NCI-H1105 (cell line): ENCODE measurements at places on chromosomes 7 and 10.

DNA sequence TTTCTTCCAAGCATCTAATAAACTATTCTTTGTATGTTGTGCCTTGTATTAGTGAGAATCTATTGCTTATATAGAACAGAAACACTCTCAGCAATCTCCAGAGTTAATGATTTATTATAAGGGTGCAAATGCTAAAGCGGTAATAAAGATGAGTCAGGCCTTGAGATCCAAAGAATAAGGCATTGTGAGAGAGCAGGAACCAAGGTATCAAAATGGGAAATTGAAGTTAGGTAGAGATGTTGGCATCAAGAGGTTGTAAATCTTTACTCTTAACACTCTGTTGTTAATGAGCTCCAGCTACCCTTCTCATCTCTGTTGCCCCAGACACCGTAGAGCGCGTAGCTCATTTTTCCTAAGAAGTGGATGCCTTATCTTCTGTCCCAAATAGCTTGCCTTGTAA lies 375.2 kb downstream of the ARL4A start:
- DNase-seq, result no peak

- DNase-seq, result no peak
Measured at GRCh38 chr10:33295851-33296250, 38.6 kb downstream of the NRP1 start.

DNA sequence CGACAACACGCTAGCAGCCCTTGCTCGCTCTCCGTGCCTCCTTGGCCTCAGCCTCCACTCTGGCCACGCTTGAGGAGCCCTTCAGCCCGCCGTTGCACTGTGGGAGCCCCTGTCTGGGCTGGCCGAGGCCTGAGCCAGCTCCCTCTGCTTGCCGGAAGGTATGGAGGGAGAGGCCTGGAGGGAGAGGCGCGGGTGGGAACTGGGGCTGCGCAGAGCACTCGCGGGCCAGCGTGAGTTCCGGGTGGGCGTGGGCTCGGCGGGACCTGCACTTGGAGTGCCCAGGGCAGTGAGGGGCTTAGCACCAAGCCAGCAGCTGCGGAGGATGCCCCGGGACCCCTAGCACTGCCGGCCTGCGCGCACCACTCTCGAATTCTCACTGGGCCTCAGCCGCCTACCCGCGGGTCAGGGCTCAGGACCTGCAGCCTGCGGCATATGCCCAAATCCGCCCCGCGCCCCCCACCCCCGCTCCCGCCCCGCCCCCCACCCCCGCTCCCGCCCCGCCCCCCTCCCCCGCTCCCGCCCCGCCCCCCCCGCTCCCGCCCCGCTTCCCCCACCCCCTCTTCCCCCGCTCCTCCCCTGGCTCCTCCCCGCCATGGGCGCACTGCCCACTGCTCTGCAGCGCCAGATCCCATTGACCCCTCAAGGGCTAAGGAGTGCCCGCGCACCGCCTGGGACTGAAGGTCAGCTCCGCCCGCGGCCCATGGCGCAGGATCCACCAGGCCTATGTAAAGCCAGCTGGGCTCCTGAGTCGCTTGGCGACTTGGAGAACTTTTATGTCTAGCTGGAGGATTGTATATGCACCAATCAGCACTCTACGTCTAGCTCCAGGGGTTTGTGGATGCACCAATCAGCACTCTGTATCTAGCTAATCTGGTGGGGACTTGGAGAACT lies 15.9 kb upstream of the ACBD5 start:
- DNase-seq, result no peak

GRCh38 chr10:113557424-113557862 lies 4.6 kb downstream of the HABP2 start:
- no peak for DNase-seq

DNA sequence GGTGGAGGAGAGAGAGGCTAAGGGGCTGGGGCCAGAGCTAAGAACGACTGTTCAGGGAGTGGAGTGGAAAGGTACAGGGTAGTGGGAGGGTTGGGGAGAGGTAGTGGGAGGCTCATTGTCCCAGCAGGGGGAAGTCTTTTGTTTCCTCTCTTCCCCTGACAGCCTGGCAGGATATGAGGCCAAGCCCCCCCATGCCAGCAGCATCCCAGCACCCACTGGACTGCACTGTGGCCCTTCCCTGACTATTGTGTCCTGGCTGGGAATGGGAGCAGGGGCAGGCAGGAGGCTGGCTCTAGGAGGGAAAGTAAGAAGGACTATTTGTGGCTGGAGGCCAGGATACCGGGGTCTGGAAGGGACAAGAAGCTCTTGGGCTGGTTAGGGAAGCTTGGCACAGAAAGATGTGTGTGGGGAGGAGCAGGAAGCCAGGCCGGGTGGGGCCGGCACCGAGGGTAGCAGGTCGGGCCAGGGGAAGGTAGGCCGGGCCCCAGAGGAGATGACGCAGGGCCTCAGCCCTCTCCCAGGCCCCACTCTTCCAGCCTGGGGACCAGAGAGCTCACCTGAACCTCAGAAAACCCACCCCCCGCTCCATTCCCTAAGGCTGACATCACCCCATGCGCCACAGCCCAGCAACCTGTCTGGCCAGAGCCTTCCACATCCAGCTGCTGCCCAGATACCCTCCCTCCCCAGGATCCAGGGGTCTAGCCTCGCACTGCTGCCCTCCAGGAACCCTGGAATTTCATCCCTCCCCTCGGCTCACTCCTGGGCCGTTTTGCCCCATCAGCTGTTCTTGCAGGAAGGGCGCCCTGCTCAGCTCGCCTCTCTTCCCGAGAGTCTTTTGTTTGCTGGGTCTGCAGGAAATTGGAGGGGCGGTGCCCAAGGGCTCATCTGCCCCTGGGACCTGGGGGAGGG lies 8.8 kb upstream of the EPHB4 start:
- no peak for DNase-seq

DNA sequence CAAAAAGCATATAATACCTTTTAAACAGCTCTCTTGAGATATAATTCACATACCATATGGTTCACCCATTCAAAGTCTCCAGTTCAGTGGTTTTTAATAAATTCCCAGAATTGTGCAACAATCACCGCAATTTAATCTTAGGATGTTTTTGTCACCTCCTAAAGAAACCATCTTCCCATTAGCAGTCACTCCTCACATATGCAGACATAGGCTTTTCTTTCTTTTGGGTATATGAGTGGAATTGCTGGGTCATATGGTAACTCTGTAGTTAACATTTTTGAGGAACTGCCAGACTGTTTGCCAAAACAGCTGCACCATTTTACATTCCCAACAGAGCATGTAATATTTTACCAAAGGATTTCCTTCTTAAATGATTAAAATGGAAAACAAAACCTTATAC lies 57.0 kb downstream of the CC2D2B start:
- no peak for DNase-seq

DNA sequence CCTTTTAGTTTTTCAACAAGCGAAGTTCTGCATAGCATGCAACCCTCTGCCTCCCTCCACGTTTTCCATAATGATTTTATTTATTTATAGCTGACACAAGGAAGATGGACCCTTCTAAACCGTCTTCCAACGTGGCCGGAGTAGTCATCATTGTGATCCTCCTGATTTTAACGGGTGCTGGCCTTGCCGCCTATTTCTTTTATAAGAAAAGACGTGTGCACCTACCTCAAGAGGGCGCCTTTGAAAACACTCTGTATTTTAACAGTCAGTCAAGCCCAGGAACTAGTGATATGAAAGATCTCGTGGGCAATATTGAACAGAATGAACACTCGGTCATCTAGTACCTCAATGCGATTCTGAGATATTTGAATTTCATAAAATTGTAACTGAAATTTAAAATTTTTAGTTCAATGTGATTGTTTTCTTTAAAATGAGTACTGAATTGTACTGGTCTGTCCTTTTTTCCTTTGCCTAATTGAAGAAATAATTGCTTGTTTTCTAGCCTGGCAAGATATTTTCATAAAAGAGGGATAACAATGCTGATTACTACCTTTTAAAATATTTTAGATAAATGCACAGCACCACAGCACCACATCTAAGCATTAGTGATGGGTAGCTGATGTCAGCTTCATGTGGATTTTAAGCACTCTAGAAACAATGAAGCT lies 41.5 kb upstream of the SLC39A12 start:
- no peak for DNase-seq

GRCh38 chr7:20408467-20408826 lies 77.7 kb downstream of the ITGB8 start:
- peak; percentile 24 for DNase-seq

DNA sequence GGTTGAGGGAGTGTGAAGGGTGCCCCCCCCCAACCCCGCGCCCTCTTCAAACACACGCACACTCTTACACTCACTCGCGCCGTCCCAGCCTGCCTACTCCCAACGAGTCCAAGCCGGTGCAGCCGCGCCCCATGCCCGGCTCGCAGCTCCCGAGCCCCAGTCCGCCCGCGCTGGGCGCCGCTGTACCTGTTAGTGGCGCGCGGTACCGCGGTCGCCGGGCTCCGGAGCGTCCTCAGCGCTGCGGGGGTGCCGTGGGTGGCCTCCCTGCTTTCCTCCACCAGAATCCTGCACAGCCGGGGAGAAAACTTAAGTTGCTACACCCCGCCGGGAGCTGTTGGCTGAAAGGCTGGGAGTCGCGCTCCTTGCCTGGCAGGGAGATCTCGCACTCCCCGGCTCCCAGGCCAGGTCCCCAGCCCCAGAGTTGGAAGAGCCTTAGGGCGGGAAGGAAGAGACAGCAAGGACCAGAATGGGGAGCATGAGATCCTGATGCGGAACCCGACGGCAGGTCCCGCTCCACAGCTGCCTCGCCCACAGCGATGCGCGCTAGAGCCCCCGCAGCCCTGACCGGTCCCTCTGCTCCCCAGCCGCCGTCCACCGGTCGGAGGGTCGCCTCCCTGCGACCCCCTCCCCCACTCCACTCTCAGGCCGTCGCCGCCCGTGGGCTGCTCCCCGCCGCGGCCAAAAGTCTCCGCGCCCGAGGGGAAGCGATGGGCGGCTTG lies 863 bp downstream of the ST8SIA6 start:
- no peak for DNase-seq

DNA sequence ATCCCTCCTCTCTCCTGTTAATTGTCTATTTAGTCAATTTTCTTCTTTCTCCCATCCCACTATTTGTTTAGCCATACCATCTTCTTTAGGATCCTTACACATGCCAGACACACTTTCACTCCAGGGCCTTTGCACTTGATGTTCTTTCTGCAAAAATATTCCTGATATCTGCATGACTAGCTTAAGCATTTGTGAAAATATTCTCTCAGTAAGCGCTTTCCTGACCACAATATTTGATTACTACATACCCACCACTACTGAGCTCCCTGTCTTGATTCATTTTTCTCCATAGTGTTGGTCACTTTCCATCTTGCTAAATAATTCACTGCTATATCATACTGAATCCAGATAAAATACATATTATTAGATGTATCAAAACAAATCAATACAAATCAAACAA lies 75.1 kb downstream of the SEMA3D start:
- no peak for DNase-seq

DNA sequence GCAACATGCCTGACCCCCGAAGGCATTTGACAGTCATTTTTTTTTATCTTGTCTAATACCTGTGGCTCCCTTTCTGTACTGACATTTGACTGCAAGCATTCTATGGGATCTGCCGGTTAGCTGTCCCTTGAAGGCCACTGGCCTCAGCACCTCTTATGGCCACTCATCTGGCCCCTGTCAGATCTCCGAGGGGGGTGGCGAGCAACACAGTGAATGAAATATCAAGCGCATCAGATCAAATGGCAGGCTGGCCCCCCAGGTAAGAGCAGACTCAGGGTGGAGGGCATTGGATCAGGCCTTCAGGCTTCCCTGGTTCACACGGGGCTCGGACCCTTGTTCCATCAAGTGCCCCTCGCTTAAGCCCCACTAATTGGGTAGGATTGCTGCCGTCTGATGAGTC lies 199.6 kb upstream of the MKI67 start:
- DNase-seq, result no peak

GRCh38 chr7:4642468-4643203 lies 39.5 kb upstream of the FOXK1 start:
- no peak for DNase-seq

DNA sequence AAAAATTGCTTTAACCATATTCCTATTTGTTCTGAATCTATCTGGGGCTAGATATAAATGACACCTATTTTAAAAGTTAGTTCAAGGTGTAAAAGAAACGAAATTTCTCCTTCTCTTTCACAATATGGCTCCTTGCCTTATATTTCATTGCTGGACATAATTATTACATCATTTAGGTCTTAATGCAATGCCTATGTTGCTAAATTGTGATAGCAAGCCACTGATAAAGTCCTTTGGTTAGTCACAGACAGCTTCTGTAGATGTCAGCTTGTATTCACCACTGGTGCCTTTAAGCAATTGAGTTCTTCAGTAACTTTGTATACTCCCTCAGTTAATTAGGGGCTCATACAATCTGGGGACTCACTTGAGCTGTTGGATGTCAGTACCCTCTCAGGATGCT lies 1236.6 kb downstream of the GATA3 start:
- no peak for DNase-seq

GRCh38 chr7:15780271-15780670 lies 93.8 kb upstream of the MEOX2 start:
- no peak for DNase-seq

- no peak for DNase-seq
Measured at GRCh38 chr7:49848211-49848841, 74.9 kb downstream of the VWC2 start.

GRCh38 chr7:74230446-74231231 lies 20.8 kb downstream of the LAT2 start:
- DNase-seq, result no peak

DNA sequence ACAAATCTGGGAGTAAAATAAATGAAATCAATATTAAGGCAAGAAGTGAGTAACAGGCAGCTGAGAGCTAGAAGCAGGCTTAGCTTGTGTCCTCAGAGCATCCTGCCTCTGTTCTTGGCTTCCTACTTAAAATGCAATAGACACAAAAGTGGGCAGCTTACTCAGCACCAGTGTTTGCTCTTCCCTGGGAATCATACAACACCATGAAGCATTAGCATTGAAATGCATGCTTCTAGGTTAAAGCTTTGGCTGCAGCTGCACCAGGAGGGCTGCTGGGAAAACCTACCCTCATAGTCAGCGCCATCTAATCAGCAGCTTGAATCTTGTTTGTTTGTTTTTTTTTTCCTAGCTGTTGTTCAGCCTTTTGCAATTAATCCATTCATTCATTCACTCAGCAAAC lies 104.2 kb upstream of the VWC2 start:
- DNase-seq, result no peak

GRCh38 chr10:54909165-54909564 lies 108.1 kb upstream of the PCDH15 start:
- no peak for DNase-seq

DNA sequence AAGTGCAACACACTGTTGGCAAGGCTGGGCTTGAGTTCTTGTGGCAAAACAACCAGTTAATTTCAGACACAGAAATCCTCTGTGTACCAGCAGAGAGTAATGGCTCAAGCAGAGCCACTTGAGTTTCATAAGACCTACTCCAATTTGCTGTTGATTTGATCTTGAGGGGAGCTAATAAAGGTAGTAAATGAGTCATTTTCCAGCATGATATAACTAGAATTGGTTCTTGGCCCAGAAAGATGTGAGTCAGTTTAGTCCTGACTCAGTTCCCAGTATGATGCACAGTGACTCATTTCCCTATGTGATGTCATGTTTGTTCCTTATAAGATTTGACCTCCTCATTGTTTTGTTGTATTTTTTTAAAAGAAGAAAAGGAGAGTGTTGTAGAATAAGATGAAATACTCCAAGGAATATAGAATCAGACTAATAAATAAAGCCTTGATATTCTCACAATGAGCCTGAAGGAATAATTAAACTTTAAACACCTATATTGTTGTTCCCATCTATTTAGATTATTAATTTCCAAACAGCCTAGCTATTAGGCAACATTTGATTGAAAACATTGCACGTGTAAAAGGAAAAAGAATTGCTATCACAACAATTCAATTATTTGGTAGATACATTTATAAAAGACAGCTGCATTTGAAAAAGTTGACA lies 186.2 kb downstream of the REEP3 start:
- no peak for DNase-seq

- DNase-seq, result no peak
Measured at GRCh38 chr7:135441791-135442190, 68.1 kb downstream of the CNOT4 start.

GRCh38 chr10:69007260-69007659 lies 18.7 kb downstream of the KIFBP start:
- no peak for DNase-seq
